NCI-H2029 treated with DMSO at 0.1 percent for 48 hours (cell line): ENCODE measurements at places on chromosomes 16 and 17.

GRCh38 chr17:2808367-2809335 lies 12.4 kb downstream of the RAP1GAP2 start:
- DNase-seq: no peak

GRCh38 chr16:995087-995486 lies 13.5 kb downstream of the SOX8 start:
- no peak for DNase-seq

GRCh38 chr17:72121164-72122009 lies 567 bp downstream of the SOX9 start:
- DNase-seq: no peak

DNA sequence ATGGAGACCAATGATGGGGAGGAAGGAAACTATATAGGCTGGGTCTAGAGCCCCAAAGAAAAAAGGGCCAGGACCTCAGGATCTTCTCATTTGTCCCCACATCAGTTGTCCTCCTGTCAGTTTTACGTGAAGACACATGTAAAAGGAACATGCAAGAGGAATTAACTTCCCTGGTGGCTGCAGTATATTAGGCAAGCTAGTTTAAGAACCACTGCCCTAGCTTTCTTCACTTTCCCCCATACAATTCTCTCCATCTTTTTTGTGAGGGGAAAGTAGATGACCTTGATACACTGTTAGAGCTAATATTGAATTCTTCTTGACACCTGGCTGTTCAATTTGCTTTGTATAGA lies 2.3 kb downstream of the MAP3K3 start:
- no peak for DNase-seq

DNA sequence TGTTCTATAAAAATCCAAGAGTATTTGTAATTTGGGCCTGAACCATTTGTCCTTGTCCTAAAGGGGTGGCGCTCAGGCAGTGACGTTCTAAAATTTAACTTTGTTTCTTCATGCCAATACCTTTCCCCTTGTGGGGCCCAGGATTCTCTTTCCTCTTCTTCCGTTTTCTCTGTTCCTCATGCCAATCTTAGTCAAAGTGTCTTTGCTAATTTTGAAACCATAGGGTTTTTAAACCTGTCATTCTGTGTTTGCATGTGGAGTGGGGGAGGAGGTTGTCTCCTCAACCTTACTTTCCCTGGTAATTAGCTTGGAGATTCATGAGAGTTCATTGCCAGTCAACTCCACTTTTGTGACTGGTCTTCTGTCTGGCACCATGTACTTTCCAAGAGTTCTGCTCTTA lies 337.1 kb downstream of the MAF start:
- DNase-seq: no peak

- no peak for DNase-seq
Measured at GRCh38 chr17:7632492-7632894, 2.6 kb downstream of the SHBG start.

DNA sequence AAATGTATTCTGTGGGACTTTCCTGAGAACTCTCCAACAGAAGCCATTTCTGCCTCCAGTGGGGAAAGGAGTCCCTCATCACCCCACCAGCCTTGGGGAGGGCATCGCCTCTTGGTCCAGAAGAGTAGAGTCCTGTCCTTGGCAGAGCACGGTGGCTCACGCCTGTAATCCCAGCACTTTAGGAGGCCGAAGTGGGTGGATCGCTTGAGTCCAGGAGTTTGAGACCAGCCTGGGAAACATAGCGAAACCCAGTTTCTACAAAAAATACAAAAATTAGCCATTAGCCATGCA lies 41.0 kb downstream of the LYRM1 start:
- DNase-seq: no peak

GRCh38 chr17:36851250-36851649 lies 86.0 kb upstream of the LHX1 start:
- no peak for DNase-seq

DNA sequence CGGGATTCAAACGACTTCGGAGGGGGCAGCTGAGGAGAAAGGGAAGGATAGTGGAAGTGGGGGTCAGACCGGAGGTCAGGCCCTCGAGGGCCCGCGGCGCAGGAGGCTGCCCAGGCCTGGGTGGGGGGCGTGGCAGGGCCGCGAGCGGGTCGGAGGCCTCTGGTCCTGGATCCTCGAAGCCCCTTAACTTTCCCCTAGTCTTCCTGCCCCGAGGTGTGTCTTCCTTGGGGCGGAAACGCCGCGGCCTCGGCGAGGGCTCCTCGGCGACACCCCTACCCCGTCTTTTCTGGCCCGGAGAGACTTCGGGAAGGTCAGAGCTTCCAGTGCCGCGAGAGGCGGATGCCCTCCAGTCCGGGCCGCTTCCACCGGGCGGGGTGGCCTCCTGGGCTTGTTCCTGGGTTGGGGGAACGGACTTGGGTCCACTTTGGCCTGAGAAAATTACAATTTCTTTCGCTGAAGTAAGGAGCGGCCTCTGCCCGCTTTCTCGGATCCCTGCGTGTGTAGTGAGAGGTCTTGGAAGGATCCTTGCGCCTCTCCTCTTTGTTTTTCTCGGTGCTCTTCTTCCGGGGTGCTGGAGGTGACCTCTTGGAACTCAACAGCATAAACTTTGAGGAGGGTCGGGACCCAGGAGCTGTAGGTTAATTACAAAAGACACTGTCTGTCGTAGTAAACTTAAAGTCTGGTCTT lies 491 bp downstream of the IST1 start:
- no peak for DNase-seq

- no peak for DNase-seq
Measured at GRCh38 chr17:42642336-42642735, 16.7 kb upstream of the TUBG2 start.

DNA sequence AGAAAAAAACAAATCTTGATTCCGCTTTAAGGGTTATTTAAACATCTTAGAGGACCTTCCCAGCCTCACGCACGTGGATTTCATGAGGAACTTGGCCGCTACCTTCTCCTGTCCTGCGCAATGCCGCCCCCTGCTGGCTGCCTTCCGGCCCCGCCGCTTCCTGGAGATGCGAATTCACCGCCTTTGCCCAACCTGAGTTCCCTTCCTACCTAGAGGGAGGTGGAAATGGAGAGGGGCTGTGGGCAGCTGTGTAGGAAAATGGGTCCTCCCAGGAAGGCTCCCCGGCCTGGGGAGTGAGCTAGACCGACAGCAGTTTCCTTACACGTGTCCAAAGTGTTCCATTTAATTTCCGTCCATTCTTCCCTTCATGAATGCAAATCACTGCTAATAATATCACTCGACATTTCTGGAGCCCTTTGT lies 1.0 kb upstream of the ABCC12 start:
- DNase-seq: peak; percentile 19

GRCh38 chr16:67311607-67312488 lies 14.7 kb downstream of the KCTD19 start:
- DNase-seq: no peak

- DNase-seq: no peak
Measured at GRCh38 chr17:7217113-7217987, 2.3 kb downstream of the DLG4 start.

GRCh38 chr17:50598487-50598886 lies 36.2 kb upstream of the ABCC3 start:
- DNase-seq: no peak

DNA sequence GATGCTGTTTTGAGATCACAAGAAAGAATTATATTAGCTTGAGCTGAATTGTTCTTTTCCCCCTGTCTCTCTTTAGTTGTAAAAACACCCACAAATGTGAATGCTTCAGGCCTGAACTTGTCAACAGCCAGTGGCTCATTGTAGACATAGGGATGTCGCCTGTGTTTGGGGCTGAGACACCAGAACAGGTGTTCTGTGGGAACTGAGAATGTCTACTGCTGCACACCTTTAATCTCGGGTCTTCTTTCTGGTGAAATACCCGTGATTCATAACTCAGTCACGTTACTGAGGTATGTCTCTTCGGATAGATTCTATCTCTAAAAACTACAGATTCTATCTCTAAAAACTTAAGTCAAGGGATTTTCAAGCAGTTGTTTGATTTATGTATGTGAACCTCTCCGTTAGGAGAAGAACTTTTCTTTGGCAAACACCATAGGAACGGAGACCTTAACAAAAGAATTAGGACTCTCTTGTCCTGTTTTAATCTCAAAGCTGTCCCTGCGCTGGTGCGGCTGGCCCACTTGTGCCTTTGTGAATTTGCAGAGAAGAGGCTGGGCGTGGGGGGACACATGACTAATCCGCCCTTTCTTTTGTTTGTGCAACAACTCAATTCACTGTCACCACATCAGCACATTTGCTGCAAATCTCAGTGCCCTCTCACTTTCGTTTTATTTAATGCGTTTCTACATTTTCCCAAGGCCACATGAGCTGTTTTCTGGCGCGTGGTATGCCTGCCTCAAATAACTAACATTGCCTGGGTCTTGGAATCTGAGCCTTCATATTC lies 643.0 kb downstream of the MAF start:
- no peak for DNase-seq
